ENCODE measurements at places on chromosomes 12 and 14.

DNA sequence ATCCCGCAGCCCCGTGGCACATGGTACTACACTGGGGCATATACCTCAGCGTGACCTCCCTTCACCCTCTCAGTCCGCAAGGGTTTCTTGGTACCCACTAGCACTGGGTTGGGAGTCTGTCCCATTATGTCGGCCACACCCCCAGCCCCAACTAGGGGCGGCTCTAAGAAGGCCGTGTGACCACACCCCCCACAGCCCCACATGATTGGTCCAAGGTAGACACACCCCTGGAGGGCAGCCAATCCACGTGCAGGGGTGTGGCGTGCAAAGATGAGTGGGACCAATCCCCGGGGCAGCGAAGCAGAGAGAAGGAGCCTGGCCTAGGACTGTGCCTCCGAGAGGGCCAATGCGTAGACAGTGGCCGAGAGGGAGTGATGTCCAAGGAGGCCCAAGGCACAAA, 34.6 kb upstream of the BEGAIN start:
- DNase-seq: no peak

GRCh38 chr14:22861651-22862050, 9.9 kb upstream of the LRP10 start:
- no peak for DNase-seq

GRCh38 chr12:112226768-112227167, 101.4 kb downstream of the TRAFD1 start:
- no peak for DNase-seq

DNA sequence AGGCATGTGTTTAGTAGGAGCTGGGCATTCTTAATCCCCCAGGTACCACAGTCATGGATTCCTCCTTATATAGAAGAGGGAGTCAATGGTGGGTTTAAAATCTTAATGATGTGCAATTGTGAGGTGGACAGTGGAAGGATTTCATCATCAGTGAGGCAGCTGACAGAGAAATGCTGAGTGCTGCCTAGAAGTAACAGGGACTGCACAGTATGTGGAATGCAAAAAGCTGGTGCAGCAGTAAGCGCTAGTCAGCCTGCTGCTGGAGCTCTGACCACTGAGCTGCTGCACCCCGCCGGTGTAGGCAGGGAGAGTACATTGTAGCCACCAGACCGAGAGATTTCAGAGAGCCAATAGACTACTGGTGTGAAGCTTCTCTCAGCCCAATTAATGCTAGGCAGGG, 80.5 kb upstream of the DACT1 start:
- DNase-seq: peak; percentile 50

DNA sequence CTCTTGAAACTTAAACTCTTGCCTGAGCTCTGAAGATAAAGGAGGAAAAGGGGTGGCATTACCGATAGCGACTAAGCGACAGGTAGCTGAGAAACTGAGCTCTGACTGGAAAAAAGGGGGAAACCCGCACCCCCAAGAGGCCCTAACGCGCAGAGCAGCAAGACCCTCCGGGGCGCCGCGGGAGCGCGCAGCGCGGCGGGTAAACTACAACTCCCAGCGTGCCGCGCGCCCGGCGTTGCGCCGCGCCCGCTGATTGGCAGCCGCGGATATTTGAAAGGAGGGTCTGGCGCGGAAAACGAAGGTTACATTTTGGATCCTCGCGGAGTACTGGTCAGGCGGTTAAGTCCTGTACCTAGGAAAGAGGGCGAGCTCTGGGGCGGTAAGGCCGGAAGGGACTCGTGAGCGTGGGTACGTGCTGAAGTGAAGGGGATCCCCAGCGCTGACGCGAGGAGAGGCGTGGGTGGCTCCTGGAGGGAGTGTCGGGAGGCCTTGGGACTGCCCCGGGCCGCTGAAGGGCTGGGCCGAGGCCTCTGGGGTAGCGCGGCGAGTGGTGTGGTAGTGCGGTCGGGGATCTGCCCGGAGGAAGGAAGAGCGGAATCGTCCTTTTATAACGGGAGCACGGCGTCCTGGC, at the start of gene ESPL1:
TSS of gene ESPL1 (plus strand) at position 301 of the 631 bp plus-strand sequence. CDS start 468 bp downstream, outside the sequence.
- peak; percentile 65 for DNase-seq

- DNase-seq: peak; percentile 71
These were observed 55.4 kb downstream of the FBXO33 start for GRCh38 chr14:39376667-39377403.

- no peak for DNase-seq
These were observed 13.9 kb upstream of the HIF1A start for GRCh38 chr14:61681413-61681812.

- no peak for DNase-seq
These were observed 15.9 kb downstream of the HEBP1 start for GRCh38 chr12:12984149-12984548.

GRCh38 chr12:80717856-80718255, 1.1 kb downstream of the MYF5 start:
- DNase-seq: no peak

DNA sequence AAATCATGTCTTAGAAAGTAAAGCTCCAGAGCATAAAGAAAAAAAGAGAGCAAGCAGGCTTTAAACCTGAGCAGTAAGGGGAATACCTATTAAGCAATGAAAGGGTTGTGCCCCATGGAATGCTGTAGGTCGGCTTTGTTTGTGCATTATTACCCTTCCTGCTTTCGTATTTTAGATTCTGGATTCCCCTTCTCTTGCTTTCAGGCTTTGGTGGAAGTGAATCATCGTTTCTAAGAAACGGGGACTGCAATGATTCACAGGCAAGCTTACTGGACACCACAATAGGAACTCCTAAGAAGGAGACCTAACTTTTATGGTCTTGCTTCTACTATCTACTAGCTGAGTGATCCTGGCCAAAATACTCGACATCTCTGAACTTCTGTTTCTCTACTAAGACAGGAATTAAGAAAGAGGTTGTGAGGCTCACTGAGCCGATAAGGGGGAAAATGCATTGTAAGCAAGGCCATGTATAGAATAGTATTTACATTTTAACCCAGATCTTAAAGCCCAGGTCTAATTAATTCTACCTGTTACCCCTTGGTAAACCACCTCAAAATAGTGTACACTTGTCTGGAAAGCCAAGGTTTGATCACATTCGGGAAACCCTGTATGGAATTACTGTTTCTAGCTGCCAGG, 1.2 kb upstream of the BMAL2 start:
- DNase-seq: peak; percentile 96

GRCh38 chr14:80167793-80168448, 43.4 kb downstream of the DIO2 start:
- no peak for DNase-seq

GRCh38 chr12:20628999-20629398, 66.1 kb upstream of the SLCO1C1 start:
- no peak for DNase-seq

All from amniotic epithelial cell (primary cell).